HT1080 (cell line): ENCODE measurements at places on chromosomes 12 and 14.
A peak's percentile ranks its signal among the peaks of the same experiment; 100 is the strongest.

GRCh38 chr12:131381716-131382430 lies 329.0 kb upstream of the SFSWAP start:
- no peak for DNase-seq

DNA sequence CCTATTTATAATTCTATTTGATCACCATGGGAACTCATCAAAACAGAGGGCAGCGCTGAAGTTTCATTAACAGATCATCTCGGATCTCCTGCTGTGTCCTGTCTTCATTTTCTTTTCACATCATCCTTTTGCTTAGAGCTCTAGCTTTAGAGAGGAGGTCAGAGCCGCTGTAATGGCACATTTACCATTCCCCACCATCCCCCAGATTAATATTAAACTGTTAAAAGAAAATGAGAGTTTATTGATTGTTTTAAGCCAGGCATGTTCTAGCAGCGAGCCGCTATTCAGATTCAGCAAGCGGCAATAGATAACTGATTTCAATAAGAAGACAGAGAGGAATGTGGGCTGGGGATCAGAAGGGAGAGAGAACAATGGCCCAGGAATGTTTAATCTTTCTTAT lies 308.8 kb downstream of the EGLN3 start:
- no peak for DNase-seq

- DNase-seq, result peak; percentile 42
Observed at GRCh38 chr12:124764451-124764850, 99.2 kb downstream of the SCARB1 start.

- DNase-seq, result no peak
Observed at GRCh38 chr12:78143717-78144116, 313.0 kb downstream of the NAV3 start.

DNA sequence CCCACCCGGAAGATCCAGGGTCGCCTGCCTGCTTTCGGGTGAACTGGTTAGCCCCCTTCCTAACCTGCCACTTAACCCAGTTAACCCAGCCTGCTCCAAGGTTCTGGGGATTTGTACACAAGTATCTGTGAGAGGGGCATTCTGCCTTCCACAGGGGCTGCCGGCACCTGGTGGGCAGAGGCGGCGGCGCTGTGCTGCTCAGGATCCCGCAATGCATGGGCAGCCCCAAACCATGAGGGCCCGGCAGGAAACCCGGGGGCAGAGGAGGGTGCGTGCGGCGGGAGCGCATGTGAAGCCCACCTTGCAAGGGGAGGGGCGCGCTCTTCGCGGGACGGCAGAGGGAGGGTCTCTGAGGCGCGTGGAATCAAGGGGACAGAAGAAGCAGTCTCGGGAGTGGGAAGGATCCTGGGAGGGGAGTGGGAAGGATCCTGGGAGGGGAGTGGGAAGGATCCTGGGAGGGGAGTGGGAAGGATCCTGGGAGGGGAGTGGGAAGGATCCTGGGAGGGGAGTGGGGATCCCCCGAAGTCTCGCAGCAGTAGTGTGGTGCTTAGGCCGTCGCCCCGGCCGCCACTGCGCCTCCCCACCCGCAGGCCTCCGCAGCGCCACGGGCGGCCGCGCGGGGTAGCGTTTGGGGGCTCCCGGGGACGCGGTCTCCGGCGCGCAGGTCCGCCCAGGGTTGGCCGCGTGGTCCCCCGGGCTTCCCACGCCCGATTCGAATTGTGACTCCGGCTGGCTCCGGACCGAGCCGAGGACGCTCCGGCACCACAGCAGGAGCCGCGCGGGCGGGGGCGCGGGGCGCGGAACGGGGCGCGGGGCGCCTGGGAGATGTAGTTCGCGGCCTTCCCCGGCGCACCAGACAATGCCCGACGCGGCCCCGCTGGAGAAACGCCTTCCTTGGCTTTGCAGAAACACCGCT lies 4.9 kb upstream of the MTA1 start:
- DNase-seq, result no peak

- DNase-seq, result peak; percentile 81
Observed at GRCh38 chr14:64438181-64438841, 27.0 kb upstream of the AKAP5 start.
